ENCODE measurements at places on chromosomes 16 and 17.

GRCh38 chr16:87747626-87748414 is 18.0 kb downstream of the KLHDC4 start:
- DNase-seq: no peak

GRCh38 chr17:17540278-17540906 is 44.2 kb upstream of the RASD1 start:
- no peak for DNase-seq

DNA sequence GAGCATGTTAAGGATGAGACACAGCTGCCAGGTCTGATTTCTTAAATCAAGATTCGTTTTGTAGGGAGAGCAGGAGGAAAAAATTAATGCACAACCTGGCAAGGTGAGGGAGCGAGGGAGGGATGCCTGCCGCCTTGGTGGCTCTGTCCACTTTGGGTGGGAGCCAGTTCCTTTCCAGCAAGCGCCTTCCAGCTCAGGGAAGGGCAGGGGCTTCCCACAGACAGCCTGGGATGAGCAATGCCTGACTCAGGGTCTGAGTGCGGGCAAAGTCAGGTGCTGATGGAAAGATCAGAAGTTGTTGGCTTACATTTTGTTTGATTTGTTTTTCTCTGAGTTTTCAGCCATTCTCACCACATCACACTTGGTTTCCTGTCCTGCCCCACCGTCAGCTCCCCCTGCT is 220.7 kb downstream of the ENGASE start:
- DNase-seq: no peak

- no peak for DNase-seq
Observed at GRCh38 chr16:4660454-4661007, 32.8 kb upstream of the NUDT16L1 start.

- no peak for DNase-seq
Observed at GRCh38 chr17:46768540-46768870, 50.0 kb downstream of the WNT3 start.

- peak; percentile 56 for DNase-seq
Observed at GRCh38 chr17:64706224-64707049, 44.3 kb upstream of the SMURF2 start.

DNA sequence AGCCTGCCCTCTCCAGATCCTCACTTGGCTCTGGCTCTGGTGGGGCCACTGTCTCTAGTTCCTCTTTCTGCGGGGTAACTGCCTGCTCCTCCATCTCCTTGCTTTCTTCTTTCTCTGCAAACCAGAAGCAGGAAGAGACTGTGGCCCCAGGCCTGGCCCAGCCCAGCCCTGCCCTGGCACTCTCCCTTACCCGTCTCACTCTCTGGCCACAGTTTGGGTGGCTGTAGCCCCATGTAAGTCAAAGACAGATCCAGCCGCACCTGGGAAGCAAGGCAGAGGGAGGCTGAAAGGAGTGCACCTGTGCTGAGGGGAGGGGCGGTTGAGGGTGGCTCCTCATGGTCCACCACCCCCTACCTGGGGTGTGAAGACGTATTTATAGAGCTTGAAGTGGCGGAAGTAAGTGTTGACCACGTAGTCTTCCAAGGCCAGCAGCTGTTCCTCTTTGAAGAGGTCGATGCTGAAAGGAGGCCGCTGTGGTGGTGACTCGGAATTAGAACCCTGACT is 2.8 kb downstream of the CFAP119 start:
- no peak for DNase-seq

- peak; percentile 1 for DNase-seq
Observed at GRCh38 chr16:25893332-25893731, 201.6 kb downstream of the HS3ST4 start.

- no peak for DNase-seq
Observed at GRCh38 chr17:4559966-4560365, 411 bp downstream of the GGT6 start.

GRCh38 chr17:6070913-6071511 is 833 bp downstream of the WSCD1 start:
- no peak for DNase-seq

DNA sequence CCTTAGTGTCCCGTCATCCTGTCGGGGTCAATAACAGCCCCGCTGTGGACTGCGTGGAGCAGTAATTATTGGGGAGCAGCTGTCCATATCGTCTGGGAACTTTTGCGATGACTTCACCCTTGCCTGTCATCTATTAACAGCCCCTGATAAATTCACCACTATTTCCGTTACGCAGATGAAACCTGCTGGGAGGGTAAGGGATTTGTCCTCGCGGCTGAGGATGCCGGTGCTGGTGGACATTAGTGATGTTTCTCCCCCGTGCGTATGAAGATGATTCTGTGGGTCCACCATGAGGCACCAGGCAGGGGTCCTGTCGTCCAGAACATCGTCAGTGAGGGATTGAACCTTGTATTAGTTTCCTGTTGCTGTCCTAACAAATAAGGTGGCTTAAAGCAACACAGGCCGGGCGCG is 1.0 kb downstream of the FLYWCH2 start:
- no peak for DNase-seq

DNA sequence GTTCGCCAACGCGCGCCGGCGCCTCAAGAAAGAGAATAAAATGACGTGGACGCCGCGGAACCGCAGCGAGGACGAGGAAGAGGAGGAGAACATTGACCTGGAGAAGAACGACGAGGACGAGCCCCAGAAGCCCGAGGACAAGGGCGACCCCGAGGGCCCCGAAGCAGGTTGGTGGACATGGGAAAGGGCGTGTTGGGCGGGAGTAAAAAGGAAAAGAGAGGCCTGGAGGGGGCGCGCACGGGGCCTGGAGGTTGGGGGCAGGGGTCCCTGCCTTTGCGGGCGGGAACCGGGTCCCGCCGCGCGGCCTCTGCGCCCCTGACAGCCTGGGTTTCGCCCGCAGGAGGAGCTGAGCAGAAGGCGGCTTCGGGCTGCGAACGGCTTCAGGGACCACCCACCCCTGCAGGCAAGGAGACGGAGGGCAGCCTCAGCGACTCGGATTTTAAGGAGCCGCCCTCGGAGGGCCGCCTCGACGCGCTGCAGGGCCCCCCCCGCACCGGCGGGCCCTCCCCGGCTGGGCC is 2.1 kb downstream of the IRX5 start:
- DNase-seq: peak; percentile 52

DNA sequence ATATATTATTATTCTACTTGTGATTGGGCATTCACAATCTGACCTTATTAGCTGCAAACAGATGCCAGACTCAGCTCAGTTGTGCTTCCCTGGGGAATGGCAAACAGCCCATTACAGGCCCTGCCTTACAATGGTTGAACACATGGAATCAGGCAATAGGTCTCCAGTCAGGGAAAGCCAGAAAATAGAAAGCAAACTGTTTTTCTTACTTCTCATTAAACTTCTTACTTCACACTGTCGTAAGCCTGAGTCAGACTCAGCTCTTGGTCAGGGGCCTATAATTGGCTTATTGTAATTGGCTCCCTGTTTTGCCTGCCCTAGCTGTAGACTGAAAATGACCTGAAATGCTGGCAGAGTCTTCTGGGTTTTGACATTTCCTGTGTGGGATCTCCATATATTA is 77.0 kb upstream of the CA10 start:
- DNase-seq: no peak

GRCh38 chr17:80704381-80704819 is 159.8 kb downstream of the RPTOR start:
- DNase-seq: no peak

GRCh38 chr17:13415871-13416416 is 185.8 kb downstream of the HS3ST3A1 start:
- no peak for DNase-seq

DNA sequence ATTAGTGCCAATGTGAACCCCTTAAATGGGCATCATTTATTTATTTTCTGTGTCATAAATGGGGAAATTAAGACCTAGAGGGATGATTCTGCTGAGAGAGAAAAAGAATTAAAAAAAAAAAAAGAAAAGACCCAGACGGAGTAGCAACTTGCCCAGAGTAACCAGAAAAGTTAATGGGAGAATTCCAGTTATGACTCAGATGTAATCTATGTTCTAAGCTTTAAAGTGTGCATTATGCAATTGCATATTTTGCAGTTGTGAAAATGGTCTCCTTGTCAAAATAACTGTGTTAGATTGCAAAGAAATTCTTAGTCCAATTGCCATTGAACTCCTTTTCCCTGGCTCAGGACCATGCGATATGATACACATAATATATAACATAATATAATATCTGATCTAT is 38.6 kb upstream of the TBX2 start:
- no peak for DNase-seq

- DNase-seq: no peak
Observed at GRCh38 chr17:6046931-6047330, 23.2 kb upstream of the WSCD1 start.

- no peak for DNase-seq
Observed at GRCh38 chr17:78610951-78611511, 33.8 kb upstream of the DNAH17 start.

- peak; percentile 79 for DNase-seq
Observed at GRCh38 chr17:38870259-38871165, 654 bp downstream of the LASP1 start.

GRCh38 chr16:12728469-12728868 is 75.2 kb downstream of the CPPED1 start:
- DNase-seq: no peak

- no peak for DNase-seq
Observed at GRCh38 chr16:57986196-57986595, 14.3 kb downstream of the ZNF319 start.

DNA sequence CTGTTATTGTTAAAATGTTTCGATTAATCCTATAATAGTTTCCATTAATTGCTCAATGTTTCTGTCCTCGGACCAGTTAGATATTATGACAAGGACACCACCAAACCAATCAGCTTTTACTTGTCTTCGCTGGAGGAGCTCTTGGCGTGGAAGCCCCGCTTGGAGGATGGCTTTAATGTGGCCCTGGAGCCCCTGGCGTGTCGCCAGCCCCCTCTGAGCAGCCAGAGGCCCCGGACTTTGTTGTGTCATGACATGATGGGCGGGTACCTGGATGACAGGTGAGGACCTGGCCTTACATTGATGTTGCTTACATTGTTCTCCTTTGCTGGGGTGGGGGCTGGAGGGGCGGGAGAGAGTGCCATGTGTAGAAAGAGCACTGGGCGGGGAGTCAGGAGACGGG is 3.0 kb downstream of the ENGASE start:
- DNase-seq: no peak

GRCh38 chr16:85162478-85163277 is 50.4 kb upstream of the CIBAR2 start:
- no peak for DNase-seq

DNA sequence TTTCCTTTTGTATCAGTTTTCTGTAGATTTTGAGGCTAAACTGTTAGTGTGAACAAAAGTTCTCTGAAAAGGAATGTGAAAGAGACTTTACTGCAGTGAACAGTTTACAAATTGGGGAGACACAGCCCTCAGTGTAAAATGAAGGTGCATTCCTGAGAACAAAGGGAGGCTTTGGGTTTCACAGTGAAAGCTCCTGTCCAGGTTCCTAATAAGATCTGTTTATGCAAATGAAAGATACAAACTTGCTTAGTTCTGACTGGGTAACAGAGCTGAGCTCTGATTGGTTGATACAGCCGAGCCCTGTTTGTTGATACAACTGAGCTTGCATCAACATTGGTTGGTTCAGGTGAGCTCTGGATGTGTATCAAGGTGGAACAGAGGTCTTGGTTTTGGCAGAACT is 8.3 kb upstream of the CDRT15 start:
- DNase-seq: no peak

- DNase-seq: peak; percentile 2
Observed at GRCh38 chr16:13708347-13709120, 211.4 kb upstream of the ERCC4 start.

GRCh38 chr17:74126179-74126900 is 77.1 kb upstream of the RPL38 start:
- DNase-seq: no peak

GRCh38 chr17:66426397-66427033 is 124.1 kb downstream of the PRKCA start:
- no peak for DNase-seq

- DNase-seq: peak; percentile 71
Observed at GRCh38 chr17:47615766-47616424, 33.8 kb upstream of the KPNB1 start.

- DNase-seq: no peak
Observed at GRCh38 chr17:46916211-46916610, 6.7 kb upstream of the GOSR2 start.

GRCh38 chr17:19752216-19753050 is 4.3 kb upstream of the ALDH3A1 start:
- no peak for DNase-seq

- DNase-seq: no peak
Observed at GRCh38 chr17:81510785-81511553, 1.6 kb downstream of the ACTG1 start.

GRCh38 chr17:82938873-82939620 is 99.2 kb upstream of the ZNF750 start:
- DNase-seq: no peak

DNA sequence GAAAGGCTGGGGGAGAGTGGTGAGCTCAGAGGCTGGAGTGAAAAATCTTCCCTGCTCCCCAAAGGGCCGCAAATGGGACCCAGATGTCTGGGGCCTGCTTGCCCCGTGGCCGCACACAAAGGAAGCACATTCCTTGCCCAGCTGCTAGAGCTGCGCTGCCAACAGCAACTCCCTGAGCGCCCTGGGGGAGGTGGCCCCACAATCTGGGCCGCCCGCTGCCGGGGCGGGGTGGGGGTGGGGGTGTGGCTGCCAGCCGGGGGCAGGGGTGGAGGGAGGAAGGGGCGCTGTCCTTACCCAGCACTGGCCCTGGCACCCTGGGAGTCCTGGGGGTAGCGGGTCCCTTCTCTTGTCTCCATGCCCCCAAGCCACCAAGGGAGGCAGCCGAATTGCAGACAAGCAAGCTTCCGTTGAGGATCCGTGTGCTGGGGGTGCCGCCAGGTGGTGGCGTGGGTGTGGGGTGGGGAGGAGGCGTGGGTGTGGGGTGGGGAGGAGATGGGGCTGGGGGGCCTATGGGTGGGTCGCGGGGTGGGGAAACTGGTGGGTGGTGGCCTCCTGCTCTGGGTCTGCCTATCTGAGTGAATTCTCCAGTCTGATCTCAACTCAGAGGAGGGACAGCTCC is 48.4 kb upstream of the PABPN1L start:
- no peak for DNase-seq

- DNase-seq: peak; percentile 84
Observed at GRCh38 chr17:57408071-57408811, 151.9 kb downstream of the MSI2 start.

DNA sequence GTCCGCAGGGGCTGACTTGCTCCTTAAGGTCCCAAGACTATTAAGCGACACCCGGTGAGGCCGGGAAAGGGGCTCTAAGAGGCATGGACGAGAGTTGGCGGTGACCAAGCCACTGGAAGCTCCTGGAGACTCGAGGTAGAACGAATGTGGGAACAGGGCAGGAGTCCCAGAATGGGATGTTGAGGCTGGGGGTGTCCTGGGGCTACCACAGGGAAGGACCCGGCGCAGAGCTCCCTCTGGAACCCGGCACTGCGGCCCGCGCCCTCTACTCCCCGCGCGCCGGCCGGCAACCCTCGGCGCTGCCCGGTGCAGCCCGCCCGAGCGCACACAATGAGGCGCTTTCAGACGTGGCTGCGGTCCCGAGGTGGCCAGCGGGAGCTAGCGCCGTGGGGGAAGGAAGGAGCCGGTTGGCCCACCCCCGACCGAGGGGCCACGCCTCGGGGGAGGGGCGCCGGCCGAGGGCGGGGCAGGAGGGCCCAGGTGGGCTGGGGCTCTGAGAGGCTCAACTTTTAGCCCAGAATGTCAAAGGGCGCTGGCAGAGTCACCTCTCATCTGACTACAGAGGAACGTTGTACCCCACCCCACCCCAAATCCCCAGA is at the start of gene CHST6:
TSS of gene CHST6 (minus strand) at position 366 of the 599 bp plus-strand sequence. CDS start 15,613 bp downstream, outside the sequence.
- no peak for DNase-seq

GRCh38 chr16:88497561-88498462 is 44.7 kb downstream of the ZFPM1 start:
- no peak for DNase-seq
